ENCODE measurements at places on chromosomes 1 and 21. TPM values are rescaled to one million over a fixed set of nuclear protein-coding genes. Genes with fewer than 3 reads are reported as not detected.

VCAM1 gene
- total RNA-seq = 6.4 TPM

GFI1 gene
- 1.1 TPM for total RNA-seq

GRCh38 chr1:6869545-6869944, 84.3 kb downstream of the CAMTA1 start:
- H3K4me1 ChIP-seq = no peaks in the 10 kb centered on the region
- no peaks in the 10 kb centered on the region for H3K27me3 ChIP-seq
- DNase-seq = no peak
- no peak overlapping the region for H3K4me3 ChIP-seq
- no peaks in the 10 kb centered on the region for H3K36me3 ChIP-seq
- H3K27ac ChIP-seq = no peak overlapping the region

DNA sequence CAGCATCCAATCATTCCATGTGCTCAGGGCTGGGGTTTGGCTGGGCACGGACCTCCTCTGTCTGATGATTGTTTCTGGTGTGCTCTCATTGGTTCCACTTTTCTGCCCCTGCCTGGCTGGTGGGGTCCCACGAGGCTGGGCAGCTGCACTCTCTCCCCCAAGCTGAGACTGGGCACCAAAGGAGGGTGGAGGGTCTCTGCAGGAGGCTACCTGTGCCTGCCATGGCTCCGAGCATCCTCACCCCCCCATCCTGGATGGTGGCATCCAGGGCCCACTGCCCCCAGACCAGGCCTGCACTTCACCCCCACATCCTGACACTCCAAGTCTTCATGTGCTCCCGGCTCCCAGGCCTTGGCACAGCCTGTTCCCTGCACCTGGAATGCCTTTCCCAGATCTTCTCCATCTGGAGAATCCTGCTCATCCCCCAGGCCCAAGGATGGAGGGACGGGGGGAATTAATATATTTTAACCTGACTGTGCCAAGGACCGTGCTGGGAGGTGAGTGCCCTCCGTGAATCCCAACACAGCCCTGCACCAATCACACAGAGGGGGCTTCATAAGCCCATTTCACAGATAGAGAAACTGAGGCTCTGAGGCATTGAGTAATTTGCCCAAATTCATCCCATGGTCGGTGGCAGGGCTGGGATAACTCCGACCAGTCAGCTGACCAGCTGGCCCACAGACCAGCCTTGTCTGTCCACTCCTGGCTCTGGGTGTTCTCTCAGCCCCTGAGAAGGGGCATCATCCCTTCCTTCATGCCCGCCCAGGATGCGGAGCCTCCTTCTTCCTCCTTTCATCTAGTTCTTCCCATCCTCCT, 403.4 kb downstream of the MATN1 start:
- H3K4me3 ChIP-seq = no peak overlapping the region
- no peak overlapping the region for H3K27ac ChIP-seq
- H3K36me3 ChIP-seq = no peaks in the 10 kb centered on the region
- no peaks in the 10 kb centered on the region for H3K27me3 ChIP-seq
- H3K4me1 ChIP-seq = no peaks in the 10 kb centered on the region
- peak; percentile 36 for DNase-seq
